ENCODE measurements at places on chromosomes 1 and 21. TPM values are rescaled to one million over a fixed set of nuclear protein-coding genes. Genes with fewer than 3 reads are reported as not detected.

DNA sequence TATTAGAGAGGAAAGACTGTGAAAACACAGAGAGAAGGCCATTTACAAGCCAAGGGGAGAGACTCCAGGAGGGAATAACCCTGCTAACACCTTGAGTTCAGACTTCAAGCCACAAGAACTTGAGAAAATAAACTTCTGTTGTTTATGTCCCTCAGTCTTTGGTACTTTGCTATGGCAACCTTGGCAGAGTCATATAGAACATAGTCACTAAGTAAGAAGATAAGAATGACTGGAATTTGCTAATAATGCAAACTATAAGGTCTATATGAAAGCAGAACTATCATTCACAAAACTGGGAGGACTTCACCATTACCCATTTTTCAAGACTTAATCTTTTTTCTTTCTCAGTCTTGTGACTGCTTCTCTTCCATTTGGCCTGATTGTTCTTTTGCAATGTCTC, 767.3 kb upstream of the ADAMTS5 start:
- DNase-seq, result no peak

KRTAP13-2 gene
- total RNA-seq, result not detected

A3GALT2 gene
- not detected for total RNA-seq

DNA sequence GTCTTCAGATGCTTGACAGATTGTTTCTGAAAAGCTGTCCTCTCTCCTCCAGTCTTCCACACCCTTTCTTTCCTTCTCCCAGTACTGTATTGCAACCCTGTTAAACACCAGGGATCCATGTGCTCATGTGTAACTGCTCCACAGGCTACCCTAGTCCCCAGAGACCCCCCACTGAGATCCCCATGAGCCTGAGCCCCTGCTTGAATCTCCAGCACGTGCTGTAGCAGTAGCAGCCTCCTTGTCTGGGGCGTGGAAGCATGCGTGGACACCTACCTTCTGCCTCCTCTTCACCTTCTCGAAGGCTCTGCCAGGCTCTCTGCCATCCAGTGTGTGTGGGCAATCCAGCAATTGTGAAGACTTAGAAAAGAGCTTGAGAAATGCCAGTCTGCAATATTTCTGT, 25.2 kb downstream of the GPR137B start:
- DNase-seq, result no peak

DNA sequence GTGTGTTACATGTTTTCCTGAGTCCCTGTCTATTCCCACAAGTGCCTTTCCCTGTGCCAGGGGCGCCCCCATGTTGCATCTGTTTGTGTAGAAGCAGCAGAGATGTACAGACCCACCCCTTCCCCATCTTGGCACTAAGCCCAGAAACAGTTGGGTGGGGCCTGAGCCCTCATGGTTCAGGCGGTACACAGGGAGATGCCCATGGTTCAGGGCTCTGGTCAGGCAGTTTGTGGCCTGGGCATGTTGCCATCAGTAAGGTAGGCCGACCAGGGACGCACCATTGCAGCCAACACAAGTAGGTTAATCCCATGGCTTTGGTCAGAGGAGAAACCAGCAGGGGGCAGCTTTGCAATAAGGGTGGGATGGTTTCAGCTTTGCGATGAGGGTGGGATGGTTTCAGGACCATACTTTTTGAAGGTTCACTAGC, 914 bp upstream of the ADGRB2 start:
- no peak for DNase-seq

OR2T35 gene
- not detected for total RNA-seq

- DNase-seq, result no peak
These were observed 4.2 kb downstream of the CADM3 start for GRCh38 chr1:159175571-159175970.

DNA sequence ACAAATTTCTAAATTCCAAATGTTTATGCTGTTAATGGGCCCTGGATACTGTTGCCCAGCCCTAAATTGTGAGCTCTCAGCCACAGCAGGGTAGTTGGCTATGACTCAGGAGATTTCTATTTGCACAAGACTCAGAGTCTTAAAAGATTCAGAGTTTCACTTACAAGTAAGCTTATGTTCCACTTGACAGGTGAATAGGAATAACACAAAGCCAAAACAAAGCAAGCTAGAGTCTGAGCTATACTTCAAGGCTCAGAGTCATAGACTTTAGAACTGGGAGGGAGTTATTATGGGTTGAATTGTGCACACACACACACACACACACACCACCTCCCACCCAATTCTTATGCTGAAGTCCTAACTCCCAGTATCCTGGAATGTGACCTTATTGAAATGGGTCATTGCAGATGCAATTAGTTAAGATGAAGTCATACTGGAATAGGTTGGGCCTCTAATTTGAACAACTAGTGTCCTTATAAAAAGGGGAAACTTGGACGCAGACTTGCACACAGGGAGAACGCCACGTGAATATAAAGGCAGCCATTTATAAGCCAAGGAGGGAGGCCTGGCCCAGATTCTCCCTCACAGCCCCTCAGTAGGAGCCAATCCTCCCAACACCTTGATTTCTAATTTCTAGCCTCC, 30.2 kb downstream of the PRDX6 start:
- no peak for DNase-seq

DNA sequence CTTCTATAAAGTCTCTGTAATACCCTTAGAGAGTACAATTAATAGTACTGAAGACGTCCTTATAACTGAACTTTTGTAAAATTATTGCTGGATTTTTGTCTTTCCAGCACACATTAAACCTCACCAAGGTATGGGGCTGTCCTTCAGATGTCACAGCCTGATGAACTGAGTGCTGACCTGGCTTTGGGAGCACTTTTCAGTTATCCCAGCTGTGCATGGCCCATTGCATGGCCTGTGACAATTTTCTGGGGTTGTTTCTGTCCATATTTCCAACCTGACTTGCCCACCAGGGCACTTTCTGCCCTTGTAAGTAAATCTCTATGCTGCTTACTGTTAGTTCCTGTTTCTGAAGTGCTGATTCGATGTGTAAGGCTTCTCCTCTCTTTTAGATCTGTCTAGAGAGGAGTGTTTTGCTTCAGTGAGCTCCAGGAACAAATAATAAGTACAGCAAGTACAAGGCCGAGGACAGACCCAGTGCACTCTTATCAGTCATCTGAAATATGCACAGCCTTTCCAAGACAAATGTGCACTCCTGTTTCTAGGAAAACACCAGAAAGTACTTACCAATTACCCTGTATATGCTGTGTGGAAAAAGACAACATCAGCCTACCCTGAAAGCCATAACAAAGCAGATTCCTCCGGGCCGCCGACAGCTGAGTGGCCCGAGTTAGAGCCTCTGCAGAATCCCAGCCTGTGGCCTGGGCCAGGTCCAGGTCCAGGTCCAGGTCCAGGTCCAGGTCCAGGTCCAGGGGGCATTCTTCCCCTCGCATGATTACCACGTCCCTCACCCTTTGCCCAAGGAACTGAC, 121.7 kb downstream of the DHRS3 start:
- DNase-seq, result no peak

LRRC39 gene
- total RNA-seq, result 154 TPM

GRCh38 chr1:221418346-221418745, 323.5 kb downstream of the DUSP10 start:
- no peak for DNase-seq

GRCh38 chr1:8864713-8865344, 13.7 kb downstream of the ENO1 start:
- DNase-seq, result no peak

- no peak for DNase-seq
These were observed 48.2 kb downstream of the RAB3GAP2 start for GRCh38 chr1:220224033-220224432.

CD160 gene
- total RNA-seq, result not detected

- peak; percentile 15 for DNase-seq
These were observed 247.3 kb downstream of the FOXD2 start for GRCh38 chr1:47684964-47685762.

DNA sequence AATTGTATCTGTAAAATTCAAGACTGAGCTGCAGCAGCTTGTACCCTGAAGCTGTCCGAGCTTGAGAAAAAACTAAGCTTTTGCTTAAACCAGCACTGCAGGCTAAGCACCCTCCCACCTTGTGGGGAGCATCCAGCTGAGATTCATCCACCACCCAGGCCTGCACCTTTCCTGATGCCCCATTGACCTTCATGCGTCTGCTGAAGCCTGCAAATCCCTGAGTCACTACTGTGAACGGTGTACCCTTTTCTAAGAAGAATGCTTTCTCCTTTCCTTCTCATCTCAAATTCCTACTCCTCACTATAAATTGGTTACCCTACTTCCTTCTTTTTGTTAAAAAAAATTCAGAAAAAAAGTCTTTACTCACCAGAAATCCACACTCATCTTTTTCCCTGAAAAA, 90.9 kb upstream of the RGS18 start:
- no peak for DNase-seq

LENEP gene
- not detected for total RNA-seq
